ENCODE measurements at places on chromosomes 2 and 18.

DNA sequence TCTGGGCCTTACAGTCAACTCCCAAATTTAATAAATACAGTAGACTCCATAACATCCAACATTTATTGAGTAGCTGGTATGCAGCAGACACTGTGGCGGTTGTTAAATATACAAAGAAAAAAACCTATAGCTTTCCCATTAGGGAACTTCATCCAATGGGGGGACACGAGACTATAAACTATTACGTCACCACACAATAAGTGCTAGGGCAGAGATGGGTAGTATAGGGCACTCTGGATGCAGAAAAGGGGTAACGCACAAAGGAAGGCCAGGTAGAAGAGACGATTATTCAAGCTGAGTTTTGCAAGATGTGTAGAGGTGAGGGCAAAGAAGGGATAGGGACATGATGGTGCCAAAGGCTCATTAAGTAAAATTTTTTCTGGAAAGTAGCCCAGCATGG is 10.8 kb downstream of the CHN1 start:
- DNase-seq, result no peak

GRCh38 chr18:36015629-36016028 is 43.1 kb downstream of the RMP24 start:
- no peak for DNase-seq

- DNase-seq, result no peak
Observed at GRCh38 chr2:121473512-121473911, 57.2 kb upstream of the RNU4ATAC start.

GRCh38 chr18:67510831-67511230 is 5.7 kb downstream of the DSEL start:
- DNase-seq, result no peak

GRCh38 chr2:66749566-66749965 is 314.6 kb downstream of the MEIS1 start:
- no peak for DNase-seq

DNA sequence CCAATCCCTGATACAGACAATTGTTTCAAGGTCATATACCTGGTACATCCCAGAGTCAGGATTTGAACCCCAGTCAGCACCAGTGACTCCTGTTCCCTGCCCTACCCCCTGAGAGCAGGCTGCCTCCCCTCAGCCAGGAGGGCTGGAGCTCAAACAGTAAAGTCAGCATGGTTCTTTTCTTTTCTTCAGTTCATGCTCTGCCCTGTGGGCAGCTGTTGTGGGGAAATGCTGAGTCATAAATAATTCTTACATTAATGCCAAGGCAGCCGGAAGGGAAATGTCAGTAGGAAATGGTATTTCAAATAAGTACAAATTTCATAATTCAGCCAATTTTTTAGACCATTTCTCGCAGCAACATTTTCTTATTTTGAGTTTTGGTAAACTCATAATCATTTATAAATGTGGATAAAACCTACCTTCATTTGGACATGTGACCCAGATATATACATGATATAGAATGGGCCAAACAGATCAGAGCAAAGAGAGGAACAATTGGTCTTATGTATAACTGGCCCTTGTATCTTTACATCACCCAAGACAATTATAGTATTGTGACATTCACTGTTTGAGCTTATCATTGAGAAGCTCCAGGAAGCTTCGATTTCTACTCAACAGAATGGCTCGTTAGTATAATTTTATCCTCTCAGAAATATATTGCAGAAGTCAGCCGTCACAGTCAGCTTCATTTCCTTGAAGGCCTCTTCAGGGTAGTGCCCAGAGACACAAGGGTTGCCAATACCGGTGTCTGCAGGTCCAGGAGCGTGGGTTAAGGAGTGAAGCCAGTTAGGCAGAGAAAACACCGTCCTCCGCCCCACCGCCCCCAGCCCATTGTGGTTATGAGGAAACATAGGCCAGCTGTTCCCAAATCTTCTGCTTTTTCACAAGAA is 28.0 kb upstream of the SCYGR1 start:
- peak; percentile 50 for DNase-seq

DNA sequence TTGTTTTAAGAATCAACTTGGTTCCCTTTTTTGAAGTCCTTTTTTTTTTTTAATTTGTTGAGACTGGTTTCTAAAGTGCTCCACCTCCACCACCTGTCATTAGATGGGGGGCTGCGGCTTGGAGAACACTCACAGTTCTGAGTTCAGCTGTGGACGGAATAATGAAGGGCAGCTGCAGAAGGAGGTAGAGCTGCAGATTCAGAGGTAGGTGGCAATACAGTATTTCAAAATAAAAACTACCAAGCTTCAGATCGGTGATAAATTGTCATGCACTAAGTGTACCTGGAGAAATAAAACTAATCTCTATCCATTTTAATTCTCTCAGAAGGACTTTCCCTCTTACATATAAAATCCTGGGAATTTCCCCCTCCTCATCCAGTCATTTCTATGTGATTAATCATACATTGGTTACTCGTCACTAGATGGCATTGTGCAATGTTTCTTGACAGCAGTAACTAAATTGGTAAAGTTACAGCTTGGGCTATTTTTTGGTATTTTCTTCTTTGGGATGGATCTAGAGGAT is 81.1 kb upstream of the SLC39A10 start:
- peak; percentile 62 for DNase-seq

- DNase-seq, result no peak
Observed at GRCh38 chr2:221494556-221494955, 77.5 kb downstream of the EPHA4 start.

DNA sequence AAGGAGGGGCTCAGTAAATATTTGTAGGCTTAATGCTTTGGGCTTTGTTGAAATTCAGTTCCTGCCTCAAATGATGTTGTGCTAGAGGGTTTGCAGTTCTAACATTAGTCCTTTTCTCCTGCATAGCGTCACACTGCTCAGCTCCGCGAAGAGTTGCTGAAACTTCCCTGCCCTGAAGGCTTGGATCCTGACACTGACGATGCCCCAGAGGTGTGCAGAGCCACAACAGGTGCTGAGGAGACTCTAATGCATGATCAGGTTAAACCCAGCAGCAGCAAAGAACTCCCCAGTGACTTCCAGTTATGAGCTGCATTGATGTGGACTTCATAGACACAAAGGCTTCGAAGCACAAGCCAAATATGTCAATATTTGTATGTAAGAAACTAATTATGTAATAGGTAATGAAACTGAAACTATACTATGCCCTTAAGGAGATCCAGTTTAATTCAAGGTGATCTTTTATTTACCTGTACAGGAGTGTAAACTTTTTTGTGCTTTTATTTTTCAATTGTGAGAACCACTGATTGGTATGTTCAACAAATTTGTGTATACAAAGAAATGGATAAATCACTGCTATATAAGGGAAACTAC is 10.2 kb upstream of the TTC27 start:
- no peak for DNase-seq

- DNase-seq, result no peak
Observed at GRCh38 chr18:37391698-37392548, 173.7 kb downstream of the CELF4 start.

- DNase-seq, result no peak
Observed at GRCh38 chr2:24745825-24746224, 47.4 kb downstream of the PTRHD1 start.

- DNase-seq, result no peak
Observed at GRCh38 chr2:203873461-203873860, 5.9 kb downstream of the CTLA4 start.

GRCh38 chr2:165056564-165056963 is 101.2 kb upstream of the SLC38A11 start:
- no peak for DNase-seq

GRCh38 chr2:15984368-15985255 is 44.3 kb downstream of the MYCN start:
- no peak for DNase-seq

- no peak for DNase-seq
Observed at GRCh38 chr2:170530803-170531564, 184.2 kb upstream of the SP5 start.

DNA sequence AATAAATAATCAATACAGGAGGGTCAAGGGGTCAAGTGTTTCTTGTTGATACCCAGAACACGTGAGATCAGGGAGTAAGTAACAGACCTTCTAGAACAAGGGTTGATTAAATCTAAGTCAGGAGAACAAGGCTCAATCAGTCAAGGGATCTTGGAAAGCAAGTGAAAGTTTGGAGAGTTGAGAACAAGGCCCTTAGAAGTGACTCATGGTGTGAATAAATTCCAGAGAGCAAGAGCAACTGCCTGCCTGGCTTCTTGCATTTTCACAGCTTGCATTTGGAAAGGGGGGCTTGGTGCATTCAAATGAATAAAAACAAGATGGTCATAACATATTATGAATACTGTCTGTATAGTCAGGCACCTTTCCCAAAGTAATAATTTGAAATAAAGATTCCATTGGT is 256.1 kb downstream of the DPP10 start:
- no peak for DNase-seq

DNA sequence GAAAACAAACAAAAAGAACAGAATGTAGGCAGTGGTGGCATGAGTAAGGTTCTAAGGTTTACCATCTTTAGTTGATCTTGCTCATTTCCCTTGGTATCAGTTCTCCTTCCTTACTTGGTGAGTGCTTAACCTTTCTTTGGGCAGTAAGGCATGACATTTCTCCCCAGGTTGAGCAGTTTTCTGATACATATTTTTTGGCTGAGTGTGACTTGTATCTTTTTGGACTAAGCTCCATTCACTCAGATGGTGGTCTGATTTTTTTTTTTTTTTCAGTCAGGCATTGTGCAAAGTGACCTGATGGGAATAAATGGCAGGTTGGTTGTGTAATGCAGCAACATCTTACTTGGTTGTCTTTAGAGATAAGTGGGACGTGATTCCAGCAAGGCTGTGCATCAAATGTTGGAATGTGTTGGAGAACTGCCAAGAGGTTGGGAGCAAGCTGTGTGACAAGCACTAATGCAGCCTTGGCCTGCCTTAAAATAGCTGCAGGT is 15.1 kb downstream of the SPTBN1 start:
- DNase-seq, result no peak

DNA sequence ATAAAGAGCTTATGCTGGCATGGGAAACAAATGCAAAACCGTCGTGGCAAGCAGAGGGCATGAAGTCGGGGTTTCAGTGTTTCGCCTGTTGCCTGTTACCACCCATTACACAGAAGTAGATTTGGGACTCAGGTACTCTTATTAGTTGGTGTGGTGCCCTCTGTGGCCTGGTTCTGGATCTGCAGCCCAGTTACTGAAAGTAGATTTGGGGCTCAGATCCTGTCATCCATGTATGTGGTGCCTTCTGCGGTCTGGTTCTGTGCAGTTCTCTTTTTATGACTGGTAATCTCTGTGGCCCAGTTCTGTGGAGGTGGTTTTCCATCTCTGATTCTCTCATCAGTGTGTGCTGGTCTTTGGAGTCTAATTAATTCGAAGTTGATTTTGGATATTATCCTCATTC is 45.2 kb downstream of the ADNP2 start:
- DNase-seq, result peak; percentile 69

Measured in RKO (cell line).